ENCODE measurements at places on chromosomes 11 and 22. TPM values are rescaled to one million over a fixed set of nuclear protein-coding genes. Genes with fewer than 3 reads are reported as not detected.
A peak's percentile ranks its signal among the peaks of the same experiment; 100 is the strongest.

Gene BLID
- not detected for total RNA-seq

Gene CYTH4
- total RNA-seq, result 7.5 TPM

Gene MAPK8IP2
- total RNA-seq, result 0.57 TPM

Gene HIC2
- total RNA-seq, result 1.4 TPM

Gene POU2AF3
- 0.65 TPM for total RNA-seq

Gene P2RX6
- 2.8 TPM for total RNA-seq

Gene MUC2
- total RNA-seq, result not detected

Gene TRPM5
- total RNA-seq, result not detected

Gene CTSW
- total RNA-seq, result 1.1 TPM

Gene OR4D6
- total RNA-seq, result not detected

Gene JAML
- 3.3 TPM for total RNA-seq

DNA sequence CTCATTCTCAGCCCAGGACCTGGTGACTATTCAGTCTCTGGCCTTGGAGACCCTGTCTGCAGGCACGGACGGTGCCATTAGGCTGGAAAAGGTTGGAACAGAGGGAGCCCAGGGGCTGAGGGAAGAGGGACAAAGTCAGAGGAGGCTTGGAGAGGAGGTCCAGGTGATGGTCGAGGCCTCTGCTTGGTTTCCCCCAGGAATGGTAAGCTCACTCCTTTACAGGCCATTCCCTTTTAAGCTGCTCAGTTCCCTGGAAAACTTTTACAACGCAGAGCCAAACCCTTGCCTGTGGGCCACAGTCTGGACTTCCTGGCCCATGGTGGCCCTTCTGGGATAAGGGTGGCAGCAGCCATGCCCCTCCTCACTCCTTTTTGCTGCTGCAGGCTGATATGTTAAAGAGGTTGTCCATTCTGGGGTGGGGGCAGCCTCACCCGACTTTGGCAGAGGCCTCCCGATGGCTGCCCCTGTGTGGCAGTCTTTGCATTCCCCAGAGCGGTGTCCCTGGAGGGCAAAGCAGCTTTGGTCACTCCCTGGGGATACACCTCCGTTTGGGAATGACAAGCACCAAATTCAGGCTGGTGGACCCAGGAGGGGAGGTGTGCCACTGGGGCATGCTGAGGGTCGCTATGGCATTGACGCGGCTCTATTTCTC lies 34.0 kb upstream of the RFPL3 start:
- DNase-seq, result peak; percentile 3

GRCh38 chr22:27747396-27748221 lies 53.9 kb downstream of the MN1 start:
- DNase-seq, result no peak

DNA sequence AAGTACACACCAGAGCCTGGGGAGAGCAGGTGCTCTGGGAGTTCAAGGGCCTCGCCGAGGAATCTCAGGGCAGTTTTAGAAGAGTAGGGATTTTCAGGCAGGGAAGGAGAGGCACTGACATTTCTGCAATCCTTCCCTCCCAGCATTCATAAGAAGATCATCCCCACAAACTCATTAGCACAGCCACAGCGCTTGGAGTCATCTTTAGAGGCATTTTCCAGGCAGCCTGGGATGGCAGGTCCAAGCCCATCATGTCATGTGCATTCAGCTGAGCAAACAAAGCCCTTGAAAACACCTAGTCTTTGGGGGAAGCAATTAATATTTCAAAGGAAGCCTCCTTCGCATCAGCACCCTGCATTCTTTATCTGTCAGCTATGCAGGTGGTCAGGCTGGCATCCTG lies 43.8 kb downstream of the MAP6 start:
- DNase-seq, result no peak

- DNase-seq, result no peak
These were observed 9.7 kb downstream of the IMMP1L start for GRCh38 chr11:31499576-31500178.

DNA sequence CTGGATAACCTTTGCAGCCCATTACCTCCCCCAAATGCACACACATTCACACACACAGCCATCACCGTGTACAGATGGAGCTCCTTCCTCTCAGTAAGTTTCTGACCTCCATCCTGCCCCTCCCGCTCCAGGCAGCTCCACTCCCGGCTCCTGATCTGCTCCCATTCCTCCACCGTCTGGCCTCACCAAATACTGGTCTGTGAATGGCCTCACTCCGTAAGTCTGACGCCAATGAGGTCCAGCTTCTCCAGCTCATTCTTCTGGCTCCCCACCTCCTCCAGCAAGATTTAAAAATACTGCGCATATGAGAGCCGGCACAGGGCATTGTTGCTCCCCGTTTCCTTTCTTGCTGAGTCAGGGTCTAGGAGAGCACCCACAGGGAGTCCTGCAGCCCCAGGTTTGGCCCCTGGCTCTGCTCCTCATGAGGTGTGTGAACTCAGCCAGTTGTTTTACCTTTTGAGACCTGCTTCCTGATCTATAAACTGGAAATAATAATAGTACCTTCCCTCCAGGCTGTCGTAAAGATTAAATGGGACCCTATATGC lies 14.0 kb upstream of the TUB start:
- no peak for DNase-seq

- no peak for DNase-seq
These were observed 764.8 kb upstream of the LUZP2 start for GRCh38 chr11:23732026-23732425.

- no peak for DNase-seq
These were observed 1038.5 kb downstream of the OPCML start for GRCh38 chr11:132493801-132494200.

GRCh38 chr22:35376728-35377472 lies 4.0 kb upstream of the HMOX1 start:
- peak; percentile 94 for DNase-seq

DNA sequence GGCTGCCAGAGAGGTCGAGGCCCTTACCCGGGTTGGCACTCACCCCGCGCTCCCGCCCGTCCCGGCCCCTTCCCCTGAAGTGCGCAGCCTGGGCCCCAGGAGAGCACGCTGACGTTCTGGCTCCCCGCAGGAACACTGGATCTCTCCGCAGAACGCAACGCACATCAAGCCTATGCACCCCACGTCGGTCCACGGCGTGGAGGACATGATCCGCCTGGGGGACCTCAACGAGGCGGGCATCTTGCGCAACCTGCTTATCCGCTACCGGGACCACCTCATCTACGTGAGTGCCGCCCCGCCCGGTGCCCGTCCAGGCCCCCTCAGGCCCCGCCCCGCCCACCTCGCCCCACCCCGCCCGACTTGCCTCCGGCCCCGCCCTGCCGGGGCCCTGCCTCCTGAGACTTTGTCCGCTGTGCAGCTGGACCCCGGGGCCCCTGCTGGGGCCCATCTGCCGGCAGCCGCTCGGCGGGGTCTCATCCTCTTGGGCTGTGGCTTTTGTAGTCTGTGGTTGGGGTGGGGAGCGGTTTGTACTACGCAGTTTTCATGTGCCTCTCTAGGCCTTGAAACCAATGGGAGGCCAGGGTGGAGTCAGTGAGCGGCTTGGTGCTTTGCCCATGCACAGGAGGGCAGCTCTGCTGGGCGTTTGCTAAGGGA lies 19.7 kb downstream of the MYO7A start:
- DNase-seq, result no peak

DNA sequence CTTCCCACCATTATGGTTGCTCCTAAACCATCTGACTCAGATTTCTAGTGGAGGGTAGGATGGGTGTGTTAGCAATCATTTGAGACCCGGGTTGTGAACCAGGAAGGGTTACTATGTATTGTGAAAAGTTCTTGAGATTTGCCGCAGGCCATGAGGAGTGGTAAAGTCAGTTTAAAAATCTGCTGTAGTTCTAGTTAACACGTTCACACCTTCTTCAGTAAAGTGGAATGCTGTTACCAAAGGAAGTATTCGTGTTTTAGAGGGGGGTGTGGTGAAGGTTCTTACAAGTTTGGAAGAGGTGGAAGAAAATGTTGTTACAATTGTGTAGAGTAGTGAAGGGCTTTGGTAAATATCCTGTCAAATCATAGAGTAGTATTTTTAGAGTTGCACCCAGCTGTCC lies 2.6 kb downstream of the MTMR3 start:
- no peak for DNase-seq

DNA sequence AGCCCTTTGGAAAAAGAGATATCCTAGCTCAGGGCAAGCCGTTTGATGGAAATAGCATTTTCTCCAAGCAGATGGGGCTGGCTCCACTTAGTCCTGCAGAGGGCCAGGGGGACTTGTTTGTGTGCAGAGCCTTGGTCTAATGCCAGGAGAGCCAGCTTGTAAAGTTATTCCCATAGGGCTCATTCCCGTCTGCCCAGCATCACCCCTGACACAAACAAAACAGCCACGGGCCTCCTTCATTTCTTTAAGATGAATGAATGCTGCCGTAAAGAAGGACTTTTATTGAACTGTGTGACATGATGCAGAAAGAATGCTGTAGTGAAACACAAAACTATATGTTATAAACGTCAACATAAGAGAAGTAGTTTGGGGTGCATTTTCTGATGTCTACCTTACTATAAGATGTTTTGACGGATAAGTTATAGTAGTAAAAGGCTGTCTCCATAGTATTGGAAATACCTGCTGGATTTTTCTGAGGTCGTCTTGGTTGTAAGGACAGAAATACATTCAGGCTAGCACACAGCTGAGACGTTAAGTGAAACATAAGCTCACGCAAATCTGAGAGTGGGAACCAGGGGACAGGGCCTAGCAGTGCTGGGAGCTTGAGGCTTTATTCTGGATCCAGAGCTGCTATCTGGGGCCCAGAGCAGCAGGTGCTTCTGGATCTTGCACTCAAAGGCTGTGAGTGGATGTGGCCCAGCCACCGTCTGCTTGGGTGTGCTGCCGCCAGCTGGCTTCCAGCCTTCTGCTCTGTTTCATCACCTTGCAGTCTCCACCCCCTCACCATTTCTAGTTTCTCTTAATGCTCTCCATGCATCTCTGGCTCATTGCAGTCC lies 53.3 kb downstream of the NCAM1 start:
- peak; percentile 80 for DNase-seq

DNA sequence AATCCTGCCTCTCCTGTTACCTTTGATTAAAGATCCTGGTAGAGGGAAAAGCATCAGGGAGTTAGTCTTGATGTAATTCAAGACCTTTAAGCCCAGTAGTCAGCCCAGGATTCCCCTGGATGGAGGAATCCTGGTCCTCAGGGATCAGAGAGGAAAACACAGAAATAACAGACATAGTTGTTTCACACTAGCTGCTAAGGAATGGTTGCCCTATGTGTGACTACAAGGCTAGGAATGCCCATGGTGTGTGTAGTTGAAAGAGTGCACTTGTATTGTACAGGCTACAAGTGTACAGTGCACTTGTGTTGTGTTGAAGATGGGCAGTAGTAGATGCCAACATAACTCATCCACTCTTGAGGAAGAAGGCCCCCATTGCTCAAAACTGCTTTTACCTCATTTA lies 226.8 kb downstream of the AASDHPPT start:
- DNase-seq, result no peak

GRCh38 chr22:48742556-48743343 lies 1084.9 kb downstream of the BRD1 start:
- DNase-seq, result no peak

DNA sequence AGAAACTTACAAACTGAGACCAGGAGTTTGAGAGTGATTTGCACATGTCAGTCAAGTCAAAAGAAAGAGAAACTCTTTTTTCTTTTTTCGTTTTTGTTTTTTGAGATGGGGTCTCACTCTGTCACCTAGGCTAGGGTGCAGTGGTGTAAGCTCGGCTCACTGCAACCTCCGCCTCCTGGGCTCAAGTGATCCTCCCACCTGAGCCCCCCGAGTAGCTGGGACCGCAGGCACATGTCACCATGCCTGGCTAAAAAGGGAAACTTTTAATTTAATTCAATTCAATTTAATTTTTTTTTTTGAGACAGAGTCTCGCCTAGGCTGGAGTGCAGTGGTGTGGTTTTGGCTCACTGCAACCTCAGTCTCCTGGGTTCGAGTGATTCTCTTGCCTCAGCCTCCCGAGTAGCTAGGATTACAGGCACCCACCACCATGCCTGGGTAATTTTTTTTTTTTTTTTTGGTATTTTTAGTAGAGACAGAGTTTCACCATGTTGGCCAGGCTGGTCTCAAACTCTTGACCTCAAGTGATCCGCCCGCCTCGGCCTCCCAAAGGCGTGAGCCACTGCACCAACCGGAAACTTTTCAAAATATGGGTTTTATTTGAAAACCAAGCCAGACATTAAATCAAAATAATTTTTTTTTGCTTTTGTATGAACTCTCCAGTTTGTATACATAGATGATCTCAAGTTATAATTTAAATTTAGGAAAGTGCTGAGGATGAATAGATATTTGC lies 9.9 kb downstream of the UCP3 start:
- no peak for DNase-seq

- DNase-seq, result no peak
These were observed 16.8 kb downstream of the RAB30 start for GRCh38 chr11:83054904-83055380.

GRCh38 chr11:21931436-21932101 lies 261.3 kb upstream of the ANO5 start:
- DNase-seq, result no peak

GRCh38 chr11:77081976-77082836 lies 15.4 kb downstream of the CAPN5 start:
- DNase-seq, result no peak

- no peak for DNase-seq
These were observed 339.7 kb downstream of the BRD1 start for GRCh38 chr22:49487950-49488349.

DNA sequence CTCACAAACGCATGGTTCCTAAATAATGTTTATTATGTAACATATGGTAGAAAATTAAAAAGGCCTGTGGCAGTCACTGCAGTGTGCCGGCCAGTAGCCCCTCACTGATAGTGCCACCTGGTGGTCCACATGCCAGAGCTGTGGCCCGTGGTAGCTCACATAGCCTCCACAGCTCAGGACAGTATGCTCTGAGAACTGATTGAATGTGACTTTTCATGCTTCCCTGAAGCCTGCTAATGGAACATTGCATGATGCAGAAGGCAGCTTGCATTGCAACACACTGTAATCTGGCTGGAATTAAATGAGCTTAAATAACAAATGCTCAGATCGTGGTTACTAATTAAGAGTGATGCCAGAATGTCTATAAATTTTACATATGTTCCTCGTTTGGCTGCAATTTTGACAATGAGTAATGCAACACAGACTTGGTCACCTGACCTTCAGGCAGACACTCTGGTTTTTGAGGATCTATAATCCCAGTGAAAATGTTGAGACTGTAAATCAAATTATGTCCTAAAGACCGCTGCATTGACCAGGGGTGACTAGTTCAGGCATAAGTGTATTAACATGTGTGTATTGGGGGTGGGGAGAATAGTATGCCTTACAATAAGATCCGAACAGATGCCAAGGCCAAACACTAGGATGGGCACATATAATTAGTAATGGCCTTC lies 566.4 kb downstream of the METTL15 start:
- no peak for DNase-seq

DNA sequence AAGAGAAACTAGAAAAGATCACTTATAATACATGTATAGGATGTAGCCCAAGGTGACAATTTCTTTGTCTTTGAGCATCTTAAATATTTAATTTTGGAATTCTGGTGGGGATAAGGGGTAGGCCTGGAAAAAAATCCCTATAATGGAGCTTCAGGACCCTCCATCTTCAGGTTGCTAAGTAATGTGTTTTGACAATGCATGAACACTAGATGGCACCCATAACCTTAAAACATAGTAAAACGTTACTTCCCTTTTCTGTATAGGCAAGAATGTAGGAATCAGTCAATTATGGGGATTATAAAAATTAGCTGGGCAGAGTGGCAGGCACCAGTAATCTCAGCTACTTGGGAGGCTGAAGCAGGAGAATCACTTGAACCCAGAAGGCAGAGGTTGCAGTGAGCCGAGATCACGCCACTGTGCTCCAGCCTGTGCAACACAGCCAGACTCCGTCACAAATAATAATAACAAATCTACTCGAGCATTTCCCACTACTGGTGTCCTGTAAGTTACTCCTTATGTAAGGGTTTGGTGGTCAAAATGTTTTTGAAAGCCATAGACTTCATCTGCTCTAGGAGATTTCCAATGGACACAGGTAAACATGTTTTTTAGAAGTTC lies 541.9 kb upstream of the CCDC90B start:
- DNase-seq, result no peak

Measured in Right ventricle myocardium inferior (tissue), 1 donor.